Posterior cingulate gyrus (tissue), 11 donors: ENCODE measurements at places on chromosomes 4 and X.

GRCh38 chr4:8278421-8279287, 9.1 kb downstream of the HTRA3 start:
- DNase-seq: no peak

GRCh38 chr4:95198961-95199360, 349.8 kb downstream of the UNC5C start:
- DNase-seq: no peak

DNA sequence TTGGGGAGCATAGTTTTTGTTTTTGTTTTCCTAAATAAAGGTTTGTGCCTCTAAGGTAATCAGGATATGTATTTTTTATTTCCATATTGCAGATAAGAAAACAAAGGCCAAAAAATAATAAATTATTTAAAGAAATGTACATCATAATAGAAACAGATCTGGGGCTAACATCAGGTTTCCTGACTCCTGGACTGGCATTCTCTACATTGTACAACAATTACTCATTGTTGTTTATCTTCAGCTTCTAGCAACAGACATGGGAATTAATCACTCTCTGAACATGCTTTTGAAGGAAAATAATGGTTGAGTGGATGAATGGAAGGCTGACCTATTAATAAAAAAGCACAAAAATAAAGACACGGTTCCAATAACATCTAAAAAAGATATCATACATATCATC, 146.2 kb downstream of the KCNIP4 start:
- no peak for DNase-seq

GRCh38 chr4:78667764-78668163, 108.4 kb upstream of the BMP2K start:
- DNase-seq: no peak

DNA sequence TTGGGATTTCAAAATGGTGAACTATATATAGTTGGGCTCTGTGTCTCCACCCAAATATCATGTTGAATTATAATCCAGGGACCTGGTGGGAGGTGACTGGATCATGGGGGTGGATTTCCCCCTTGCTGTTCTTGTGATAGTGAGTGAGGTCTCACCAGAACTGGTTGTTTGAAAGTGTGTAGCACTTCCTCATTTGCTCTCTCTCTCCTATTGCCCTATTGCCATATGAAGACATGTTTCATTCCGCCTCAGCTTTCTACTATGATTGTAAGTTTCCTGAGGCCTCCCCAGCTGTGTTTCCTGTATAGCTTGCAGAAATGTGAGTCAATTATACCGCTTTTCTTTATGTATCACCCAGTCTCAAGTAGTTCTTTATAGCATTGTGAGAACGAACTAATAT, 545.6 kb downstream of the TRAM1L1 start:
- DNase-seq: no peak

DNA sequence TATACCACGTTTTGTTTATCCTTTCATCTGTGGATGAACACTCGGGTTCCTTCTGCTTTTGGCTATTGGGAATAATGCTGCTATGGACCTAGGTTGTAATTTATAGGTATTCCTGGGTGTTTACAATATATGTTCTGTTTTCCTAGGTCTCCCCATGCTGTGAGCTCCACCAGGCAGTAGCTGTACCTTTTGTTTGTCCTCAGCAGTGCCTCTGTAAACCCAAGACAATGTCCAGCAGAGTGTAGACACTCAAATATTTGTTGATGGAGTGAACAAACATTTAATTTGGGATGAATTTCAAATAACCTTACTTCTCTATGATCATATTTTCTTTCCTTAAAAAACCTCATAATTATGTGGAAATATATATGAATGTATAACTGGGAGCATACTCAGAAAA, 259.5 kb upstream of the BOD1L1 start:
- DNase-seq: no peak

GRCh38 chrX:93673869-93674271, at the start of gene FAM133A:
Gene FAM133A (plus strand): TSS chrX:93674206. CDS start chrX:93709420, 35,214 bp downstream.
- DNase-seq: no peak

- no peak for DNase-seq
Measured at GRCh38 chrX:148930206-148930729, 429.9 kb downstream of the AFF2 start.

GRCh38 chr4:167602157-167602556, 367.9 kb upstream of the SPOCK3 start:
- no peak for DNase-seq
